ENCODE measurements at places on chromosomes 3 and 15.

GRCh38 chr15:29871401-29871800 is 49.1 kb upstream of the TJP1 start:
- DNase-seq = no peak

DNA sequence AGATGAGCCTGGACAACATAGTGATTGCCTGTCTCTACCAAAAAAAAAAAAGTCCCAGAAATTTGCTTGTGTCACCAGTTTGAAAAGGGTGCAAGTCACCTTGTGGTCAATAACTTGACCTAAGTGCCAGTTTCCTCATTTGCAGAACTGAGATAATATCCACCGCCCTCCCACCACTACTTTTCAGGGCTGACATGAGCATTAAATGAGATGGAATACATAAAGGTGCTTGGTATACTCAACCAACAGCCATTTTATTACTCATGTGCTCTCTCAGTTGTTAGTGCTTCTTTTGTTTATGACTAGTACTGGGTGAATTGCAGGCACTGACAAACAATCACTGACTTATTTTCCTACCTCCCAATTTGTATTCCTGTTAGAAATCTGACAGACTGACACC is 340.5 kb upstream of the SATB1 start:
- DNase-seq = no peak

DNA sequence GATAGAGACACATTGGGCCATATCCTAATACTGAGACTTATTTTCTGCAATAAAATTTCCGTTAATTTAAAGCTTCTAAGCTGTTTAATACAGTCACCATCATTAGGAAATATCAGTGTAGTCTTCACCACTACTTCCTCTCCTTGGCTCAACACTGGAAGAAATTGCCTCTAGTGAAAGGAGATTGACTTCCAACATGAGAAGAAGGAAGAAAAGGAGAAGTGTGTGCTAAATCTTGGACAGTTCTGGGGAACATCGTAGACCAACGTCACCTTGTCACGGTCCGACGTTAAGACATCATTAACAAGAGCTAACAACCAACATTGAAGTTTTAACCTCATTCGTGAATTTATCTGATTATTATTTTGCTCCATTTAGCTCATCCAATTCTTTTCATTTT is 987.0 kb upstream of the CFAP20DC start:
- no peak for DNase-seq

DNA sequence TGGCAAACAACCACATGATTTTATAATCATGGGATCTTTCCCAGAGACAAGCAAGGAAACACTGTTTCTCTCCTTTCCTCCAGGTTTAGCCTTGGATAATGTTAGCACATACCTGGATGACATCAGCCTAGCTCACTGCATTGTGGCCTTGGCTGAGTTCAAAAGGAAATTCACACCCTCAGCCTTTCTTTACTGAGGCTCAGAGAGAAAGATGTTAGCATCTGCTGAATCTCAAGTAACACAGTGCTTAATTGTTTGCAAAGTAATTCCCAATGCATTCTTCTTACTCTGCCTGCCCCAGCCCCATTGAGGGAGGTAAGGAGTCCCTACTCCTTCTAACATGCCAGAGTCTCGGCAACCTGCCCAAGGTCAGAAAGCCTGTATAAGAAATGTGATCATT is 432.2 kb upstream of the LMCD1 start:
- DNase-seq = no peak

GRCh38 chr3:112360561-112360960 is 27.6 kb downstream of the CD200 start:
- DNase-seq = no peak

DNA sequence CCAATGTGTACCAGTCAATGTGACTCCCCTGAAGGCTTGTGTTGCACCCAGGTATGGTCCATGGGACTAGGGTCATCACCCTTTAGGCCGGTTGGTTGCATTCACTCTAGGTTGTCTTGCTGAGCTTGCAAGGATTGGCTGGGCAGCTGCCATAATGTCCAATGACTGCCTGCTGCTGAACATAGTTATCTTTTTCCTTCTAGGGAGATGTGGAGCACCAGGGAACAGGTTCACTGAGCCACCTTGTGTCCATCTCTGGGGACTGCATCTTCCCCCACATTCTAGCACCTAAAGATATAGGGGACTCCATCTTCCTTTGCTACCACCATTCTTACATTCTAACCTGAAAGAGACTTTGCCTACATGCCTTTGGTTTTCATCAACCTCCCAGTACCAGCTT is 580.4 kb upstream of the TBL1XR1 start:
- DNase-seq = peak; percentile 22

Data from CD4-positive, alpha-beta T cell treated with Interleukin-6 for 4 hours (primary cell).